Skin of body (tissue), 3 donors: ENCODE measurements at places on chromosomes 3 and 15. TPM values are rescaled to one million over a fixed set of nuclear protein-coding genes. Genes with fewer than 3 reads are reported as not detected.

DNA sequence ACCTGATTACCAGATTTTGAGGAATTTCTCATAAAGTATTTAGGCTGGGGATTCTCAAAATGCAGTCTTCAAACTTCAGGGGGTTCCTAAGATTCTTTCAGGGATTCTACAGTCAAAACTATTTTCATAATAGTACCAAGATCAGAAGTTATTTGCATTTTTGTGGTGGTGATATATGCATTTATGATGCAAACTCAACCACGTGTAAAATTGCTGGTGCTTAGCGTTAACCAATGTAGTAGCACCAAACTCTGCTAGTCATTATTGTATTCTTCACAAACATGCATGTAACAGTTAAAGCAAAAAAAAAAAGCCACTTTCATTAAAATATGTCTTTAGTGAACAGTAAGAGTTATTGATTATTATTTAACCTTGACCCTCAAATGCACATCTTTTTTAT lies 274.9 kb upstream of the DNAJC19 start:
- DNase-seq = no peak

- DNase-seq = no peak
Observed at GRCh38 chr3:42790714-42791229, 13.5 kb downstream of the HIGD1A start.

RARB gene
- 5.5 TPM for total RNA-seq

SUSD5 gene
- total RNA-seq = 3.3 TPM

C3orf49 gene
- not detected for total RNA-seq
